ENCODE measurements at places on chromosomes 1 and 21.

- no peak for DNase-seq
These were observed 45.7 kb downstream of the ZC3H11B start for GRCh38 chr1:219566951-219567947.

- DNase-seq = peak; percentile 7
These were observed 623 bp downstream of the GNG4 start for GRCh38 chr1:235648954-235649367.

DNA sequence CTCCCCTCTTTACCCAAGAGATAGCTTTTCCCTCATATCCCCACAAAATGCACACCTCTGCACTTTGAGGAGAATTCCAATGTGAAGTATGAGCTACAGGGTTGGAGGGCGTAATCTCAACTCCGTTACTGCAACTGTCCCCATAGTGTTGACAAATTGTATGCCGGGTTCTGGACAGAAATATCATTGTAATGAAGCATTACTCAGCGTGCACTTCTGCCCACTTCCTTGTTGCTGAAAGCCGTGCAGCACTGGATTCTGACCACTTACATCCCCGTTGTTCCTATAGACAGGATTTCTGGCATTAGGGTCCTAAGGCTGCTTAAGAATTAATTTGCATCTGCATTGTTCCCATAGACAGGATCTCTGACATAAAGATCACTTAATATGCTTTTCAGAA, 205.6 kb downstream of the RHOU start:
- DNase-seq = no peak

DNA sequence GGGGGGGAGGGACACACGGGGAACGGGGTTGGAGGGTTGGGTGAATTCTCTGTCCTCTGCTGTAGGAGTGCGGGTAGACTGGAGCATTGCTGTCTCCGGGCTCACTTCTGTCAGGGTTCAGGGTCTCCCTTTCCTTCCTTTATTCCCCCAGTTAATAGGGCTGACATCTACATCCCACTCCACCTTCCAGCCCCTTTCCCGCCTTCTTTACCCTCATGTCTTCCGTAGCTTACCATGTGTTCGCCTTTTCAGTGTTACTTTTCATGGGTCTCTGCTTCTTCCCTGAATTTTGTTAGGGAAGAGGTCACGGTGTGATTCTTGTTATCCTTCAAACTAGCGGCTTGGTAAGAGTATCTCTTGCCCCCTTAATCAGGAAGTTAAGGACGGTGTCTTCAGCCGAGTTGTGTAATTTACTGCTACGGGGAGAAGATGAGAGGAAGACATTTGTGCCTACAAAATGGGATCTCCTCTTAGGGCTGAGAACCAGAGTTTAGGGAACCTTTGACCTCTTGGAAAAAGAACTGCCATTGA, 917 bp downstream of the RAP1A start:
- no peak for DNase-seq

- DNase-seq = no peak
These were observed 110.8 kb downstream of the WDR4 start for GRCh38 chr21:42768324-42769121.

DNA sequence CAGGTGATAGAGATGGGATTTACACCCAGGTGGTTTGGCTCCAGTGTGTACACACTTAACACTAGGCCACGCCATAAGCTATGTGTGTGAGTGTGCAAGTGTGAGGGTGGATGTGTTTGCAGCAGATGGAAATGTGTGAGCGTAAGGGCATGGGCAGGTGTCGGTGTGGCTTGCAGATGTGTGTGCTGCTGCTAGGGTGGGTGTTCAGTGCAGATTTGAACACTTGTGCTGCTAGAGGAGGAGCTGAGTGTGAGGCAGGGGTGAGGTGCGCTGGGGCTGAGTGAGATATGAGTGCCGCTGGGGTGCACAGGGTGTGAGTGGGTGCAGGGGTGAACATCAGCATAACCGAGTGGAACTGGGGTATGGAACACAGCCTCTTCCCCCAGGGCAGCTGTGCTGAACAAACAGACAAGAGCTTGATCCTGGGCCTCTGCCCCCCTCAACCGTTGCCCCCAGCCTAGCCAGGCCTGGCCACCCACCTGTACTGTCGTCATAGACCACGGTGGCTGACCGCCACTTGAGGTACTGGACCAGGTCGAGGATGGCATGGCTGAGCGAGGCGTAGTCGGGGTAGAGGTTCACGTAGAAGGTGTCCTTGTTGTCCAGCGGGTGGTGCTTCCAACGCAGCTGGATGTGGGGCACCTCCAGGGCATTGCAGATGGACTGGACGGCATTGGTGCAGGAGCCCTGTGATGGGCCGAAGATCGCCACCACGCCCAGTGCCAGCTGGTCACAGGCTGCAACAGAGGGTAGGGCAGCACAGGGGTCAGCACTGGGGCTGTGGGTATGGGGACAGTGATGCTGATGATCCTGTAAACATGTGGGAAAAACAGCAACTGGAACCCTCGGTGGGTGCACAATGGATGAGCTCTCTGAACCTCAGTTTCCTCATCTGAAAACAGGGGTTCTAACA, 153.9 kb downstream of the GRIK3 start:
- no peak for DNase-seq

GRCh38 chr1:12184008-12184681, 17.4 kb downstream of the TNFRSF1B start:
- no peak for DNase-seq

DNA sequence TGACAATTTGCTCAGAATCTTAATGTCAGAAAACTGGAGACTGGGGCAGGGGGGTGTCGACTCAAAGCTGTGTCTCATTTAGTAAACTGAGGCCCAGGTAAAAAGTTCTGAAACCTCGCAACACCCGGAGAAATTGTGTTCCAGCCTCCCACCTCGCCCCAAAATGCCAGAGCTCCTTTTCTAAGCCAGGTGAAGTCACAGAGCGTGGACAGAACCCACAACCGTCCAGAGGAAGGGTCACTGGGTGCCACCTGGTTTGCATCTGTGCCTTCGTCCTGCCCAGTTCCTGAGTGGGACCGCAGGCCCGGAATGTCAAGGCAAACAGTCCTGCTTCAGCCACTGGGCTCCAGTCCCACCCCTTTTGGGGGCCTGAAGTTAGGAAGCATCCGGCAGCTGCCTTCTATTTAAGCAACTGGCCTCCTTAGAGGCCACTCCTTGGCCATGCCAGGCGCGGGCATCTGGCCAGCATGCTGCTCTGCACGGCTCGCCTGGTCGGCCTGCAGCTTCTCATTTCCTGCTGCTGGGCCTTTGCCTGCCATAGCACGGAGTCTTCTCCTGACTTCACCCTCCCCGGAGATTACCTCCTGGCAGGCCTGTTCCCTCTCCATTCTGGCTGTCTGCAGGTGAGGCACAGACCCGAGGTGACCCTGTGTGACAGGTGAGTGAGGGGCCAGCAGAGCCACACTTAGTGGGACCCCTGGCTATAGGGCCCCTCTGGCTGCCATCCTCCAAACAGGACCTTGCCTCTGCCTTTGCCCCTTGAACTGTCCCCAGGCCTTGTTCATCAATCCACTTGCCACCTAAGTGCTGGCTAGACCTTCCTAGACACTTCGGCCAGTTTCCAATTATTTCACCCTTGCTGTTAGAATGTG, at the start of gene TAS1R1:
TAS1R1 (plus strand) TSS at position 401 of the 872 bp plus-strand sequence; CDS start at position 468, 67 bp downstream.
- no peak for DNase-seq

- no peak for DNase-seq
These were observed 42.5 kb upstream of the IL10 start for GRCh38 chr1:206814716-206815341.

GRCh38 chr21:36990508-36991205, 15.8 kb upstream of the RIPPLY3 start:
- DNase-seq = no peak

Measured in activated CD4-positive, CD25-positive, alpha-beta regulatory T cell treated with anti-CD3 and anti-CD28 coated beads, Interleukin-2, amount 50 U/mL, for 16 hours (primary cell).